Activated CD4-positive, alpha-beta T cell treated with anti-CD3 and anti-CD28 coated beads, Interleukin-2, amount 50 U/mL, for 4 hours (primary cell): ENCODE measurements at places on chromosomes 2 and 18.

GRCh38 chr18:79844999-79845563 lies 47.3 kb downstream of the KCNG2 start:
- no peak for DNase-seq

DNA sequence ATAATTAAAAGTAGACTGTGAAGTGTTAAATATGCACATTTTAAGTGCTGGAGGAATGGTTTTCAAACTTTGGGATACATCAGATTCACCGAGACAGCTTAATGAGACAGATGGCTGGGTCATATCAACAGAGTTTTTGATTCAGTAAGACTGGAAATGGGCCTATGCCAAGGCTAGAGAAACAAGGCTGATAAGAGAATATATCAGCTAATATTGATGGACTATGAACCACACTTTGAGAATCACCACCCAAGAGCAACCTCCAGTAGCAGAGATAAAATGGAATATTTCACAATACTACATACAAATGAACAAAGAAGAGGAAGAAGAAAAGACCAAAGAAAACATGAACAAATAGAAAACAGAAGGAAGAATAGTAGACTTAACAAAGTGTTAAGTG lies 450.2 kb upstream of the KLHL29 start:
- DNase-seq = no peak

DNA sequence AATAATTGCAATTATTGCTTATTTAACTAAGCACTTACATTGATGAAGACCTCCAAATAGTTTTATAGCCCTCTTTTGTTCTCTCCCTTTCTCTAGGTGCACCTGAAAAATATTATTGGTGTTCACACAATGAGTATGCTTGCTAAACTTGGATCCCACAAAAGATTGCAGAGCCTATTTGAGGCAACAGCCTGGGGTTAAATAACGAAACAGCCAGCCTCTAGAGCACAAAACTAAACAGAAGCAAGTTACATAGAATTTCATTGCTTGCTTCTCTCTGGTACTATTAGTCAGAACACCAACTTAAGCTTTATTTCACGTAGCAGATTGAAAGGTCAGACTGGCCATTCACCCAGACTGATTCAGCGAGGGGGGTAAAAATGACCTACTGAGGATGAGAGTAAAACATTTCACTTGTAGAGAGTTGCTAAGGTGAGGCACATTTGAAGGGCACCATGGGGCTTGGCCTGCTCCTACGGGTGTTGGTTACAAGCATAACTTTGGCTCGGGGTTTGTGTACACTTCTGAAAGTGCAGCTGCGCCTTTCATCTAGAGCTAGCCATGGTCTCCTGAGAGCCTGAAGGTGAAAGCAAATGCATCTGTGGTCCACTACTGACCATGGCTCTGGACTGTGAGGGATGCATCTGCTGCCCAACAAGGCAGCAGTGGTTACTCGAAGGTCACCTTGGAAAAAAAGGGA lies 225.1 kb upstream of the LRRTM1 start:
- no peak for DNase-seq

- DNase-seq = no peak
Measured at GRCh38 chr2:156470975-156471583, 34.9 kb downstream of the GPD2 start.

DNA sequence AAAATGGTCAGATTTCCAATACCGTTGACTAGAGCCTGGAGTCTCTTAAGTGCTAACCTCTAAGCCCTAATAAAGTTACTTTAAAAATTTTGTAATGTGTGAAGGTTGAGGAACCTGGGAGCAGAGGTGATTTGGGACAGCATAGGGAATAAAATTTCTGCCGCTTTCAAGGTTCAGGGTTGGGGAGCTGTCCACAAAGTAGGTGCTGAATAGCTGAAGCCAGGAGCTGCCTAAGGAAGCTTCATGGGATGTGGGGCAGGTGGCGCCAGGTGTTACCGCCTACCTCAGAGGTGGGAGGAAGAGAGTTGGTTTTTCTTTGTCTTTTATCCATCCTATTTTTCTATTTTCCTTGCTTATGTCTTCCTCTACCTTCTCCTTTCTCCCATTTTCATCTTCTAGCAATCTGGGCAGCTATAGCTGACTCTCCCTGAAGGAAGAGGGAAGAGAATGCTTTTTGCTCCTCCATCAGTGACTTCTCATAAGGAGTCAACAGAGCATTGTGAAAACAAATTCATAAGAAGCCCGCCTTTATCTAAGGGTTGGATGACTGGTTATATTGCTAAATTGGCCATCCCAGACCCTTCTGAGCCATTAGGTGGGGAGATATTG lies 178.7 kb downstream of the CLIP4 start:
- DNase-seq = no peak

DNA sequence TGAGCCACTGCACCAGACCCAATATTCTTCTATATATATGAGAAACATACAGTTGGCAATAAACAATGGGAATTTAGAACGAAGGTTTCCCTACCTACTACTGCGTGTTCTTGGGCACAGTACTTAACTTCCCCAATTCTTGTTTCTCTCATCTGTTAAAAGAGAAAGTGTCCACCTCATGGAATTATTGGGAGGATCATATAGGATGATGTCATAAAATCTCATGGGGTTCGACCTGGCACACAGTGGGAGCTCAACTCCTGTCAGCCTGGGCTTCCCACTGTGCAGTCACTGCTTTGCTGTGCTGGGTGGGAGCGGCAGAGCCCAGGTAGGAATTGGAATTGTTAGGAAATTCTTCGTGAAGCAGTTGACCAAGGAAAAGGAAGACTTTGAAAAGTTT lies 203.3 kb downstream of the SH3BP4 start:
- DNase-seq = no peak

DNA sequence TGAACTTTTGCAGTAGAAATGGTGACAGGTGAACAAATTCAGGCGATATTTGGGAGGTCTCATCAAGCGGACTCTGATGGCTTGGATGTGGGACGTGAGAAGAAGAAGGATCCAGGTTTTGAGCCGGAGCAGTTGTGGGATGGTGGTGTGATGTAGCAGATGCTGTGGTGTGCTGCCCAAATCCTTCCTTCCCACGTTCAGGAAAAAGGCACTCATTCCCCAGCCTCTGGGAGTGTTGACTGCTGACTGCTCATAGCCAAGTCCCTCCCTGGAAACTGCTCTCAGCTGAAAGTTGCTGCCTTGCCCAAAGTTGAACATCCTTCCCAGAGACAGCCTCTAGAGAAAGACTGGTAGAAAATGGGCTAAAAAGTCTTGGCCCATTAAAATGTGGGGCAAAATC lies 890.3 kb upstream of the ACVR2A start:
- no peak for DNase-seq
